ENCODE measurements at places on chromosomes 7 and 10. TPM values are rescaled to one million over a fixed set of nuclear protein-coding genes. Genes with fewer than 3 reads are reported as not detected.

- H3K36me3 ChIP-seq = 0 out of 2 replicates have a peak, but pooled peaks cover 6% of the 10 kb centered on the region
- H3K27me3 ChIP-seq = no peaks in the 10 kb centered on the region
- H3K4me1 ChIP-seq = peaks cover 7% of the 10 kb centered on the region
- peak; percentile 27 for DNase-seq
- H3K27ac ChIP-seq = no peak overlapping the region
These were observed 7.3 kb upstream of the ASB4 start for GRCh38 chr7:95478272-95479037.

DNA sequence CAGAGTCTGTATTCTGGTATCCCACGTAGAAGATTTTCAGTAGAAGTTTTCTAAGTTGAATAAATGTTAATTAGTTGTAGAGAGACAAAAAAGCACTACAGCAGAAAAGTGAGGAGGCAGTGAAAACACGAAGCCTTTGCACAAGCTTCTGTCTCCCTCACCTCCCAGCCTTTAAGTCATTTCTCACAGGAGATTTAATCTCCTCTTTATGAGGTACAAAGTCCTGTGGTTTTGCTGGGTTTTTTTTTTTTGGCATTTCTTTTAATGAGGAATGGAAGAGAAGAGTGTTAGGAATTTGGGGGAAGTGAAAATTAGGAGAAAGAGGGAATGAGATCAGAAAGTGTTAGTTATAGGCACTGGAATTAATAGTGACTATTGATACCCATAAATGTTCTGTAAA is 21.5 kb downstream of the SPAG6 start:
- no peak for DNase-seq
- no peak overlapping the region for H3K4me3 ChIP-seq
- H3K27me3 ChIP-seq = no peaks in the 10 kb centered on the region
- H3K27ac ChIP-seq = no peak overlapping the region

GRCh38 chr10:63667596-63668480 is 146.6 kb downstream of the REEP3 start:
- H3K36me3 ChIP-seq = no peaks in the 10 kb centered on the region
- no peak overlapping the region for H3K27ac ChIP-seq
- H3K4me3 ChIP-seq = no peak overlapping the region
- no peaks in the 10 kb centered on the region for H3K27me3 ChIP-seq

Gene ITGA8
- not detected for total RNA-seq

- H3K27ac ChIP-seq = no peak overlapping the region
- peaks cover 51% of the 10 kb centered on the region for H3K4me1 ChIP-seq
- H3K27me3 ChIP-seq = peaks cover 100% of the 10 kb centered on the region
- no peaks in the 10 kb centered on the region for H3K36me3 ChIP-seq
- DNase-seq = no peak
- peak overlapping the region; percentile 61 for H3K4me3 ChIP-seq
These were observed 6.5 kb downstream of the PTF1A start for GRCh38 chr10:23198610-23198939.

DNA sequence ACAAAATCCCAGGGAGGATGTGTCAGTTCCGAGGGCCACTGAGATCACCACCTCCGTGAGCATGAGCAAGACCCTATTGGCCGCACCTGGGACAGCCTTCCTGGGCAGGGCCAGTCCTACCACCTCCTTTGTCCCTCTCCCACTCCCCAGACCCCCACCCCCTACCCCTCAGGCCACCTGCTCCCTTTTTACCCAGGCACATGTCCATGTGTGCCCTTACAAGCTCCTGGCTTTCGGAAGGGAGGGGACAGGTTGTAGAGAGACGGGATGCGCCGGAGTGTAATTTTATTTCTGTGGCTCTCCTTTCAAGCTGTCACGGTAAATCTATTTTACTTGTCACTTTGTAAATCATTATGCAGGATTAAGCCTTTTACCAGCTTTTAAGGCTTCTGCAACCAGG is 20.9 kb downstream of the ZMIZ1 start:
- DNase-seq = no peak
- H3K36me3 ChIP-seq = no peaks in the 10 kb centered on the region
- H3K4me3 ChIP-seq = no peak overlapping the region
- no peaks in the 10 kb centered on the region for H3K27me3 ChIP-seq

DNA sequence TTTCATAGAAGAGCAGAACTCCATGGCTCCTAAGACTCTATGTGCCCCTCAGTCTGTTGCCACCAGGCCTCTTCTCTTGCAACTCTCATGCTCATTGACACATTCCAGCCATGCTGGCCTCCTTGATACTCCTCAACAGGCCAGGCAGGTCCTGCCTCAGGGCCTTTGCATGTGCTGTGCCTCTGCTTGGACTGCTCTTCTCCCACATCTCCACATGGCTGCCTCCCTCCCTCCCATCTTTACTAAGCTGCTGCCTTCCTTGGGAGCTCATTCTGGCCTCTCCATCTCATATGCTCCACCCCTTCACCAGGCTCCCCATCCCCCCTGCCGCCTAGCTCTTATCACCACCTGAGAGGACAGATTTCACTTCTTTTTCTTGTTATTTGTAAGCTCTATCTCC is 103.8 kb upstream of the GPR26 start:
- no peaks in the 10 kb centered on the region for H3K36me3 ChIP-seq
- no peak for DNase-seq
- no peak overlapping the region for H3K4me3 ChIP-seq
- peaks cover 11% of the 10 kb centered on the region for H3K4me1 ChIP-seq
- no peak overlapping the region for H3K27ac ChIP-seq
- H3K27me3 ChIP-seq = peaks cover 5% of the 10 kb centered on the region

- H3K4me3 ChIP-seq = no peak overlapping the region
- no peak for DNase-seq
- no peaks in the 10 kb centered on the region for H3K27me3 ChIP-seq
- H3K4me1 ChIP-seq = no peaks in the 10 kb centered on the region
- H3K36me3 ChIP-seq = peaks cover 20% of the 10 kb centered on the region
These were observed 20.1 kb upstream of the MMP21 start for GRCh38 chr10:125795637-125796190.

DNA sequence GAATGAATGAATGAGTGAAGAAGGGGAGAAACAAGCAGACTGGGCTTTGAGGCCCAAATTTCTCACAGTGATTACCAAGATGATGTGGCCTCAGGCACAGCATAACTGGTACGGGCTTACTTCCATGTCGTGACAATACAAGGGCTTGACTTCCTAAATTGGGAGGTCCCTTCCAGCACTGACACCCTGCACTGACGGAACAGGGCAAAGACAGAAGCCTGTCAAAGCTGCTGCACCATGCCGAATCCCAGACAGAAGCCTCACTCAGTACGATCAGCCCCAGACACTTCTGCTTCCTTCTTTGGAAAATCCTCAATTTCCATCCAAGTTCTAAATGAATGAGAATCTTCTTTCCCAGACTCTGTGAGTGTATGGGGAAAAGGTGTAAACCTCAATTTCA is 51.9 kb downstream of the GNA12 start:
- no peak for DNase-seq
- no peak overlapping the region for H3K4me3 ChIP-seq
- H3K27me3 ChIP-seq = no peaks in the 10 kb centered on the region
- H3K4me1 ChIP-seq = peaks cover 20% of the 10 kb centered on the region
- H3K27ac ChIP-seq = peak overlapping the region; percentile 4

Gene DNAJC12
- total RNA-seq = 1.5 TPM

Gene ARHGAP21
- total RNA-seq = 33.8 TPM

Gene LGI1
- total RNA-seq = not detected

DNA sequence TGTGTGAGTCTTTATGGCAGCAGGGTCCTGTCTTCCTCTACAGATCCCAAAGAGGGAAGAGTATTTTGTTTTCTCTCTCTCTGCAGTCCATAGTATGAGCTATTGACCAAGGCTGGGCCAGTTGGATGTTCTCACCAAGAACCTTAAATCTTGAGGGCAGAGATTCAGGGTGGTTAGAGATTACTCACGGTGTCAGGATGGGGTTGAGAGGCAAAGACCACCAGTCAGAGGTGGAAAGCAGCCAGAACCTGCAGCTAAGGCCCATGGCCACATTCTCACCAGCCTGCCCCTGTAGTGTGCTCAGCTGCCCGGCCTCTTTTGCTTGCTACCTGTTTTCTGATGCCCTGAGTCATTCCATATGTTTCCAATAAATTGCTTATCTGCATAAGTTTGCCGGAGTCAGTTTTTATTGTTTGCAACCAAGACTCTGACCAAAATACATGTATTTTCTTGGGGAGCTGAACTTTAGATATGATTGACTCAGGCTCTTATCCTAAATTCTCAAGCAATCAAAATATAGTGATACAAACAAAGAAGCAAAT is 67.0 kb downstream of the MAP3K8 start:
- H3K4me1 ChIP-seq = peaks cover 18% of the 10 kb centered on the region
- no peaks in the 10 kb centered on the region for H3K27me3 ChIP-seq
- no peak for DNase-seq
- no peak overlapping the region for H3K4me3 ChIP-seq
- H3K27ac ChIP-seq = no peak overlapping the region

Gene HKDC1
- total RNA-seq = not detected

Gene CRHR2
- 0.09 TPM for total RNA-seq

Gene PRSS37
- total RNA-seq = not detected

Gene NEURL1
- total RNA-seq = 1.2 TPM

Gene KCND2
- total RNA-seq = 4.6 TPM

- peak overlapping the region; percentile 66 for H3K27ac ChIP-seq
- no peak for DNase-seq
- peaks cover 3% of the 10 kb centered on the region for H3K36me3 ChIP-seq
- H3K27me3 ChIP-seq = no peaks in the 10 kb centered on the region
These were observed 190.7 kb upstream of the CHRM2 start for GRCh38 chr7:136677471-136678365.

Measured in WTC11 (cell line).